ENCODE measurements at places on chromosomes 4 and X.

DNA sequence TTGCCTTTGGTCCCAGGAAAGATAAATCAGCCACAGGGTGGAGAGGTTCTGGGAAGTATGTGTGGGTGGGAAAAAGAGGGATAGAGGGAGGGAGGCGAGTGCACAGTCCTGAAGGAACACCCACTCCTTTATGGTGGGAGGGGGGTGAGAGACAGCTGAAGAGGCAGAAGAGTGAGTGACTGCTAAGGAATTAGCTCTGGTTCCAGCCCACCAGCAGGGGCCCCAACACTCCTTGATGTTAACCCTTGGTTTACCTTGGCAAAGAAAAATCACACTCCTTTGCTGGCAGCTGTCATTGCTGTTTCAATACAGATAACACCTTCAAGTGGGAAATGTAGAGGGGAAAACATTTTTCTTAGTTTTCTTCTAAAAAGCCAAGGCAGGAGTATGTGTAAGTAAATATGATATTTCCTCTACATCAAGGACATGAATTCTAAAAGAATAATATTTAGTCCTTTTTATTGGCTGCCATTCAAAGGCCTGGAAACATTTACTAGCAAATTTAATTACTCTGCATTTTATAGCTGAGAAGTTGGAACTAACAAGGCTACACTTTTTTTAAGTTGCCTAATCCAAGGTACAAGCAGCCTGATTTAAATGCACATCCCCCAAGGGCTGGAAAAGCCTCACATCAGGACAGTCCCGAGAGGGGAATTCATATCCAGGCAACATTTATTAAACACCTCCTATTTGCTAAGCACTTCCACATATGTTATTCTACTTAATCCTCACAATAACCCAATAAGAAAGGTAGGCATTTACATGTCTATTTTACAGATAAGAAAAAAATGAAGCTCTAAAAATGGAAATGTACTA lies 81.7 kb downstream of the HS6ST2 start:
- DNase-seq, result no peak

DNA sequence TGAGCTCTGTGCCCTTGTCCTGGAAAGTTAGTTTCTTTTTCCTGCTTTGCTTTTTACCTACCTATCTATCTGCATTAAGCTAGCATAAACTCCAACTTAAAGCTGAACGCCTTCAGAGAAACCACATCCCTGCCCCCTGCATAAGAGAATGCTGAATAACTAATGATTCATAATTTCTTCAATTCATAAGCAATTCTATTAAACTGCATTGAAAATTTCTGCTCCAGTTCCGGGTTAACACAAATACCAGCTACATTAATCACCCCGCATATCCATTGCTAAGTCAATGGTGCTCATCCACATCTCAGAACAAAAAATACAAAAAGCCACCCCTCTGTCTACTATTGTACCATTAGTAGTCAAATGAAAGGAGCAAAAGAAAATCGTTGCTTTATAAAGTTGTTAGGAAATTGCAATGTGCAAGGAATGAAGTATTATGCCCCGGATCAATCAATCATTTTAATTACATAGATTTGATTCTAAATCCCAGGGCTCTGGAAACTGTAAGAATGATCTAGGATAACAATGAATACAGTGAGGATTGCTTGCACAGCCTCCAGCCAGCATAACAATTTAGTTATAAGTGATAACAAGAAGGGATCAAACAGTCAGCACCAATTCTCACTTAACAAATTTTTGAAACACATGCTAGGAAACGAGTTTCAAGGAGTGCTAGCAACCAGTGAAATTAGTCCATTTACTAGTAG lies 106.8 kb downstream of the ELOVL6 start:
- DNase-seq, result no peak

DNA sequence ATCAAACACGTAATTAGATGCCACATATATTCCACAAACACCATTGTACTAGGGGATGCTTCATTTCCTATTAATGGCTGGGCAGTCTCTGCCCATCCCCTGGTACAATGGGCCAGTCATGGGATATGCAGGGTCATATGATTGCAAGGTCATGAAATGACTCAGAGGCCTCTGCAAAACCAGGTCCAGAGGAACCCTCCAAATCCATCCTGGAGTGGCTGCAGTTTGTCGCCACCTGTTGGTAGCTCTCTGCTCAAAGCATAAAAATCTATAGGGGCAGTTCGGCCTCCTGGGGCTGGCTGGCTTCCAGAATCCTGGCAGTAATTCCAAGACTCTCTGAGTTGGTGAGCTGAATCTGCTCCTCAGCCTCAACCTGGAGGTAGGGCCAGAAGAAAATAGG lies 22.9 kb upstream of the PUDP start:
- DNase-seq, result no peak

DNA sequence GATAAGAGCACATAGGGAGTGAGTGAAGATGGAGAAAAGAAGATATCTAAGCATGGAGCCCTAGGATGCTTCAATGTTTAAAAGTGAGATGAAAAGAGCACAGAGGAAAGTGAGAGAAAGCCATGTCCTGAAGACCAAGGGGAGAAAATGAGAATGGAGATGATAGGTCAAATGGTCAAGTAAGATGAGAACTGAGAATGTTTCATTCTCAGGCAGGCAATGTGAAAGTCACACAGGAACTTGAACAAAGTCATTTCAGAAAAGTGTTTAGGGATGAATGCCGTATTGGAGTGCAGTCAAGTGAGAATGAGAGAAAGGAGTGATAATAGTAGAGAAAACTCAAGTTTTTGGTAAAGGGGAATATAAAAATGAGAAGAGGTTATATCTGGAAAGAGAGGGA lies 148.7 kb upstream of the PTCHD1 start:
- DNase-seq, result no peak

- peak; percentile 12 for DNase-seq
These were observed 53.4 kb downstream of the ZNF518B start for GRCh38 chr4:10403633-10404445.

- DNase-seq, result peak; percentile 13
These were observed 39.3 kb upstream of the CLDN34 start for GRCh38 chrX:9927698-9928482.

GRCh38 chrX:129726307-129727111 lies 12.3 kb upstream of the XPNPEP2 start:
- peak; percentile 63 for DNase-seq

- DNase-seq, result no peak
These were observed 68.3 kb upstream of the RBPJ start for GRCh38 chr4:26252349-26253025.

DNA sequence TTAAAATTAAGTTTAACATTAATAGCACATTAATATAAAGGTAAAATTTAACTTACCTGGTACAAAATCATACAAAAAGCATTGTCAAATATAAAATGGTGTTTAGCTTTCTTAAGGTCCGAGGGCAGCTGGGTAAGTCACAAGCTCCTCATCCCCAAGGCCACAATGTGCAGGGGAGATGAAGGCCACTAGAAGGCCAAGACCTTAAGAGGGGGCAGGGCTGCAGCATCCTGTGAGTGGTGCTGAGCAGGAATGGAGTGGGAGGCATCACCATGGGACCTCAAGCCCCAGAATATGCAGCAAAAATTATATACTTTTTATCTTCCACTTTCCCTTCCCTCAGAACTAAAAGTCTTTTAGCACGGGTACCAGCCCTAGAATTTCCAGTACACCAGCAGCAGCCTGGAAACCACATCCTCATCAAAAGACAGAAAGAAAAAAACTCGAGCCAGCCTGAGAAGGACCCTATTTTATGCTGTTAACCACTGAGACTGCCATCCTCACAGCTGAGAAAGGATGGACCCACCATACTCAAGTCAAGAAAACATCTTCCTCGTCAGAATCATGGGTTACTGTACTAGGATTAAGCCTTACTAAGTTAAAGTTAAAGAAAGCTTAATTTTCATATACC lies 13.0 kb upstream of the RHOXF2 start:
- DNase-seq, result no peak

GRCh38 chr4:45716093-45716492 lies 407.8 kb downstream of the GABRG1 start:
- DNase-seq, result no peak

DNA sequence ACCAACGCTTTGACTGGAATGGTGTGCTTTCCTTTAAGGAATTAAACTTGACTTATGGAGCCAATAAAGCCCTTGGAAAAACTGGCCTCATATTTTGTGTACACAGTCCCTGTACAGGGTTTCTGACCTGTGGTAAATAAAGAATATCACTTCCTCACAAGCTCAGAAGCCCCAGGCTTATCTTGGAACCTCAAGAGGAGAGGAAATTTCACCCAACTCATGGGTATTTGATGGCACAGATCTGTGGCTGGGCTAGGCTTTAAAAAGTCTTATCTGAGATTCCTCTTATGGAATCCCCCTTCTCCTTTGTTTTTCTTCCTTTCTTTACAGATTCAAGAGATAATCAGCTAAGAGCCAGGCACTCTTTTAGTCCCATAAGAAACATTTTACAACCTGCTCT lies 89.3 kb upstream of the USP38 start:
- no peak for DNase-seq

- no peak for DNase-seq
These were observed 775.9 kb upstream of the INTU start for GRCh38 chr4:126856906-126857305.

DNA sequence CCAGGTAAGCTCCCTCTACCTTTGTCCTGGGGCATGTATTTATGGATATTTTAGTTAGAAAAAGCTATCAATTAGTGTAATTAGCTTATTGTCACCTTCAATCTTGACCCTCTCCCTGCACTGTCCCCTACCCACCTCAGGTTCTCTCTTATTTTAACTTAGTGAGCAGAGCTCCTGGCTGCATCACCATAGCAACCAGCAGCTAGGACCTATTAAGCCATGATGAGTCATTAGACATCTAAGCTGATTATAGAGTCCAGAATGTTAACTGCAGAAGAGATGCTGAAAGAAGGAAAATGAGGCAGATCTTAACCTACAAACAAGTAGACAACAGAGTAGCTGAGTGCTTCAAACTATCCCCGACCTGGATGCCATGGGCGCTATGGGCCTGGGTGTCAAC lies 36.6 kb downstream of the MAGEE2 start:
- DNase-seq, result no peak

GRCh38 chr4:2786152-2786671 lies 6.7 kb upstream of the SH3BP2 start:
- DNase-seq, result no peak

Measured in neural crest cell (in vitro differentiated cells).